ENCODE measurements at places on chromosomes 16 and 17.
A peak's percentile ranks its signal among the peaks of the same experiment; 100 is the strongest.

DNA sequence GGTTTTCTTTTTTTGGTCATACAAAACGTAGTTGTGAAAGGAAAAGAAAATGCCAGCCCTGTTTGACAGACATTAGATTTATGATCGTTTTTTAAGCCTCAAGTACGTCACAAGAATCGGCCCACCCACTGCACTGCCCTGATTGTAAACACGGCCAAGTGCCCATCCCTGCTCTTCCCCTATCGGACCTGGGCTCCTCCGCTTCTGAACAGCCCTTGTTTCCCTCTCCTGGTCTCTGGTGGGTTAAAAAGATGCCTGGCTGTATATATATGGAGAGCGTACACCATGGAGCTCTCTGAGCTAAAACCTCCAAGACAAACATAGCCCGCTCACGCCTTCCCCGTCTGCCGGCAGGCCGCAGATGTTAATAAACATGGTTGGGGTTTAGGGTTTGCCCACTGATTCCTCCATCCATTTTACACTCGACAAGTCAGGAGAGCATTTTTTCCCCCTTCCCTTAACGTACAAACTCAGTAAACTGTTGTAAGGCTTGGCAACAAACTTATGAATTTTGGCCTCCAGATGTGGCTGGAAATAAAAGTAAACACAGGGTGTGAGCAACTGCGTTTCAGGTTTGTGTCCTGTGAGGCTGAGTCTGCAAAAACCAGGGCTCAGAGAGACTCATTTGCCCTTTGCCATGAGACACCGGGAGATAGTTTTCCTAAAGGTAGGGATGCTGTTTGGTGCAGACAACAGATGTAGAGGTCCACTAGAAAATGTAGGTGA is 325.9 kb downstream of the SOX9 start:
- DNase-seq: no peak

DNA sequence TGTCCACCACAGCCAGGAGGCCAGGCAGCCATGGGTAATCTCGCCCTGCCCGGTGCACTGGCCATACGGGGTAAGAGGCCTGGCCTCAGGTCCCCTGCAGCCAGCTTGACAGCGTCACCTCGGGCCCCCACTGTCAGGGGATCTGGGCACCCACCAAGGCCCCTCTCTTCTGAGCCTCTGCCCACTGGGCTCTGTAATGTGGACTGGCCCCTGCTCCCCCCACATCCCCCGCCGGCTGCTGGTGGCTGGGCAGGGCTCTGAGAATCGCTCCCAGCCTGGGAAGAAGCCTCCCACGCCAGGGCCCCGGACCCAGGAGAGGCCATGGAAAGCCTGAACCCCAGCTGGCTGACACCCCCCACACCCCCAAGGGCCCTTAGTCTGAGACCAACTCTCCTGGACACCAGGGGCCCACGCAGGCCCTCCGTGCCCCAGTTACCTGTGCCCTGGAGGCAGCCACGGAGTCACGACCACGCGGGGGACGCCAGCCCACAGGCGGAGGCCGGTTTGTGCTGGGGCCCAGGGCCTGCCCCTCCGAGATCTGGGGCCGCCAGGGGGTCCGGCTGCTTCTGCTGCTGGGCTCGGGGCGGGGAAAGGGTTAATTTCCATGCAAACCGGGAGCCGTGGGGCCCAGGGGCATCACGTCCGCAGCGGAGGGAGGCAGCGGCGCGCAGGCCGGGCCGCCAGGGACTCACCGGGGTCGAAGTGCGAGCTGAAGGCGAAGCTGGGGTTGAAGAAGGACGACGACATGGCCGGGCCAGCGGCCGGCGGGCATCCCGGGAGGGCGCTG is at the start of gene PVALEF:
PVALEF (plus strand) TSS at position 262 of the 787 bp plus-strand sequence. CDS start 15,720 bp downstream, outside the sequence.
- no peak for DNase-seq

GRCh38 chr16:30184891-30185682 is 1.7 kb downstream of the CORO1A start:
- DNase-seq: no peak

DNA sequence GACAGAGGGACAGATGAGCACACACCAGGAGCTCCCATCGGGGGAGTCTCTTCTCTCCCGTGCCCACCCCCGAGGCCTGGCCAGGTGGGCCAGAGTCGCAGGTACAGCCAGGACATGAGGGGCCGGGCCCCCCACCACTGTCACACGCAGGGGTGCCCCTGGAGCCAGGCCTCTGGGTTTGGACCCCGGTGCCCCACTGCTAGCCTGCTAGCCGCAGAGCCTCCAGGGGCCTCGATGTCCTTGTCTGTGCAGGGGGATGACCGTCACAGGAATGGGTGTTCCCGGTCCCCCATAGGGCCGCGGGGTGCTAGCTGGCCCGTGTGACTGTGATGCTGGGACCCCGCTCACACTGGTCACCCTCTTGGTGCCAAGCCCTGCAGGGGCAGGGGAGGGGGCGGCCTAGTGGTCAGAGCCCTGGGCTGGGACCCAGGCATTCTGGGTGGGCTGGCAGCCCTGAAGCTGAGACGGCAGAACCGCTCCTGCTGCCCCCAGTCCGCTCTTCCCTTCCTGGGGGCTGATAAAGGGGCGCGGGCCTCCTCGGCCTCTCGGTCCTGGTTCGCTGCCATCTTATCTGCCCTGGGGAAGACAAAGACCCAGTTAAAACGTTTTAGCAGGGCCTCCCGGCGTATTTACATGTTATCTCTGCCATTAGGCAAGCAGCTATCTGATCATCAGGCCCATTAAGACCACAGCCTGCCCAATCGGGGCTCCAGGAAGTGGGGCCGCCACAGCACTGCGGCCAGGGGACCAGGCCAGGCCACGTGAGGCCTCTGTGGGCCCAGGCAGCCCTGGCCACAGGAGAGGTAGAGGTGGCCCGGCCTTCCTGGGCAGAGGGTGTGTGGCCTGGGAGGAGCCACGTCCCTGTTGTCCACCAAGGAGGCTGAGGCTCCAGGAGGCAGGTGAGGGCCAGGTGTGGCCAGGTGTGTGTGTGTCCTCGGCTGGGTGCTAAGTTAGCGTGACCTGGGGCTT is 57.2 kb upstream of the ZC3H18 start:
- no peak for DNase-seq

DNA sequence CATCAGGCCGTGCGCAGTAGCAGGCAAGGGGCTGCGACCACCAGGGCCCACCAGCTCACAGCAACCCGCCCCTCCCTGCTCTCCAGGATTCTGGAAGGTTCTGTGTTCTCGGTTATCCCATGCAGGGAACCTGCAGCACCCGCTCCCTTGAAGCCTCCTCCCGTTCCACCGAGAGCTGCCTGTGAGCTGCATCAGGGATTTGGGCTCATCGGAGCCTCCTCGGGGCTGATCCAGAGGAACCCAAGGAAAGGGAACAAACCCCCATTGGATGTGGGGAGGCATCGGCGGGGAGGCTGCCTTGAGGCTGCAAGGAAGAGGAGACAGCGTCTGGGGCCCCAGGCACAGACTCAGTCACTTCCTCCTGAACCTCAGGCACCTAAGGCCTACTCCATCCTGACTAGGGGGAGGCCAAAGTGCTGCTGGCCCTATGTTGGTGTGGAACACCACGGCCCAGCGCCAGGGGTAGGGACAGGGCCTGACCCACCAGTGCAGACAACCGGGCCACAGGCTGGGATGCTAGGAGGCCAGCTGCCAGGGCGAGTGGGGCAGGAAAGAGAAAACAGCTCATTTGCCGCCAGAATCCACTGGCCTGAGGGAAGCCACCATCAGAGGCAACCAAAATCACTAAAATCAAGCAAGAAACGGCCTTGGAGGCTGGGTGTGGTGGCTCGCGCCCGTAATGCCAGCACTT is 14.4 kb upstream of the LGALS3BP start:
- DNase-seq: peak; percentile 76

DNA sequence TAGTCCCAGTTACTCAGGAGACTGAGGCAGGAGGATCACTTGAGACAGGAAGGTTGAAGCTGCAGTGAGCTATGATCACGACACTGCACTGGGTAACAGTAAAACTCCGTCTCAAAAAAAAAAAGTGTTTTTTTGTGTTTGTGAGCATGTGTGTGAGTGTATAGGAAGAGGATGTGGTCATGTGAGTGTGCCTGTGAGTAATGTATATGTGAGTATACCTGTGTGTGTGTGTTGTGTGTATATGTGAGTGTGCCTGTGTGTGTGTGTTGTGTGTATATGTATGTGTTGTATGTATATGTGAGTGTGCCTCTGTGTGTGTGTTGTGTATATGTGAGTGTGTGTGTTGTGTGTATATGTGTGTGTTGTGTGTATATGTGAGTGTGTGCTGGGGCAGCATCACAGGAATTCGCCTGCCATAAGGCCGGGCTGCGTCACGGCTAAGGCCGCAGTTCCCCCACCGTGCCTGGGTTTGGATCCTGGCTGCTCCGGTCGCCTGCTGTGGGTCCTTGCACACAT is 21.4 kb upstream of the NPTX1 start:
- DNase-seq: no peak

- no peak for DNase-seq
These were observed 3.6 kb downstream of the SCRN2 start for GRCh38 chr17:47837401-47838039.

- no peak for DNase-seq
These were observed 79.2 kb downstream of the ARHGAP23 start for GRCh38 chr17:38507436-38507835.

- DNase-seq: no peak
These were observed 19.4 kb downstream of the PLCG2 start for GRCh38 chr16:81798311-81799137.

DNA sequence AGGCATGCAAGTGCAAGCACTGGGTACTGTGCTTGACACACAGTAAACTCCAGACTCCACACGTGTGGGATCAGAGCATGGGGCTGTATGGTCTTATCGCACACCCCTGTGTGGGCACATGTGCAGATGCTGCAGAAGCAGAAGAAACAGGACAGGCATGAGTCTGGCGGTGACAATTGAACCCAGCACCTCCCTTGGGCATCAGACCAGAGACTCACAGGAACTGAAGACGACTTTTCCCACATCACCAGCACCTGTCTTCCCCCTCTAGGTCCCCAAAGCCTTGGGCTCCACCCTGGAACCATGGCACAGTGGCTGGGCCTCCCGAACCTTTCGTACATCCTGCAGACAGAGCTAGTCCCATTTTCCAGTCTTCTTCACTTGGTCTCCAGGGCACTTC is 126.4 kb upstream of the CDH5 start:
- no peak for DNase-seq

GRCh38 chr17:2510559-2510958 is 1.1 kb downstream of the METTL16 start:
- DNase-seq: peak; percentile 56

GRCh38 chr16:19696961-19697360 is 21.1 kb downstream of the KNOP1 start:
- no peak for DNase-seq

GRCh38 chr17:73528679-73529078 is 115.6 kb downstream of the SDK2 start:
- DNase-seq: no peak

- no peak for DNase-seq
These were observed 32.1 kb upstream of the SLC38A8 start for GRCh38 chr16:84074721-84075120.

- DNase-seq: no peak
These were observed 8.8 kb upstream of the CEP112 start for GRCh38 chr17:66200685-66201092.

GRCh38 chr17:17904166-17905035 is 67.6 kb upstream of the SREBF1 start:
- no peak for DNase-seq

- no peak for DNase-seq
These were observed 917 bp downstream of the CTRL start for GRCh38 chr16:67930678-67931211.

GRCh38 chr16:70444249-70445063 is 5.6 kb upstream of the ST3GAL2 start:
- DNase-seq: no peak

DNA sequence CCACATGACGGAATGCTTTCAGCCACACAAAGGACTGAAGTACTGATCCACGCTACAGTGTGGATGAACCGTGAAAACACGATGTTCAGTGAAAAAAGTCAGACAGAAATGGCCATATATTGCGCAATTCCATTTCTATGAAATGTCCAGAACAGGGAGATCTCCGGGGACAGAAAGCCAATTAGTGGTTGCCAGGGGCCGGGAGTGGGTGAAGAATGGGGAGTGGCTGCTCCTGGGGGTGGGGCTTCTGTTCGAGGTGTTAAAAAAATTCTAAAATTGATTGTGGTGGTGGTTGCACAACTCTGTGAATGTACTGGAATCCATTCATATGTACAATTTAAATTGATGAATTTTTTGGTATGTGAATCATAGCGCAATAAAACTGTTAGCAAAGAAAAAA is 154.8 kb upstream of the HSBP1 start:
- DNase-seq: no peak

DNA sequence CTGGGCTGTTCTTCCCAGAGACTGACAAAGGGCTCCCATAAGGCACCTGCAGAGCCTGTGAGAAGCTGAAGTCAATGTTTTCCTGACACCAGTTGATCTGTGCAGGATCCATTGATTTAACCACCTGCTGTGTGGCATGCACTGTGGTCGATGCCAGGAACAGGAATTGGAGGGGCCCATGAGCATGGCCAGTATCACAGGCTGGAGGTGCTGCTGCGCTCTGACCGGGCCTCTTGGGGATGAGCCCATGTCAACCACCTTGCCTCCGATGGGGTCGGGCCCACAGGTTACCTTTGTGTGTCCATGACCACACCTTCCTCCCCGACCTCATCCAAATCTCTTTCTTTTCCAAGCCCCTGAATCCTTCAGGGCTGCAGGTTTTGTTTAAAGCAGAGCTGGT is 18.2 kb upstream of the STH start:
- DNase-seq: no peak

DNA sequence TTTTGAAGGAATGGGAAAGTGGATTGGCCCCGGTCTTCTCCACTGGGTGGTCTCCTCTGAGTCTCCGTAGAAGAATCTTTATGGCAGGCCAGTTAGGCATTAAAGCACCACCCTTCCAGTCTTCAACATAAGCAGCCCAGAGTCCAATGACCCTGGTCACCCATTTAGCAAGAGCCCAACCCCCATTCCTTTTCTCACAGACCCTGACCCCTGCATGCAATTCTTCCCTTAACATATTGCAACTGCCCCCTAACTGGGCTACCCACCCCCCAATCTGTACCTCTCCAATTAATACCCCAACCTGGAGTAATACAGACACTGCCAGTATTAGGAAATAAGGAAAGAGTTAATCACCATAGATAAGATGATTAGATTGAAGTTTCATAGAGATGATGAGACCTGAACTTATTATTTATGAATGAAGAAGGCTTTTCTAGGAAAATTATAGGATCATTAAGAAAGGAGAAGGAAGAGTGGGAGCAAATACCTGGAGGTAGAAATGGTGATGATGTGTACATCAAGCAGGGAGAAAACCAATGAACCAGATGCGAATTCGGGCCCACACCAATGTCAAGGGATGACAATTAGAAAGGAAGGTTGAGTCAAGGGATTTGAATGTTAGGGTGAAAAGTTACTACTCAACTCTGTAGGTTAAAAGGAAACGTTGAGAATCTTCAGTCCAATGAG is 2.4 kb downstream of the CCL2 start:
- no peak for DNase-seq

DNA sequence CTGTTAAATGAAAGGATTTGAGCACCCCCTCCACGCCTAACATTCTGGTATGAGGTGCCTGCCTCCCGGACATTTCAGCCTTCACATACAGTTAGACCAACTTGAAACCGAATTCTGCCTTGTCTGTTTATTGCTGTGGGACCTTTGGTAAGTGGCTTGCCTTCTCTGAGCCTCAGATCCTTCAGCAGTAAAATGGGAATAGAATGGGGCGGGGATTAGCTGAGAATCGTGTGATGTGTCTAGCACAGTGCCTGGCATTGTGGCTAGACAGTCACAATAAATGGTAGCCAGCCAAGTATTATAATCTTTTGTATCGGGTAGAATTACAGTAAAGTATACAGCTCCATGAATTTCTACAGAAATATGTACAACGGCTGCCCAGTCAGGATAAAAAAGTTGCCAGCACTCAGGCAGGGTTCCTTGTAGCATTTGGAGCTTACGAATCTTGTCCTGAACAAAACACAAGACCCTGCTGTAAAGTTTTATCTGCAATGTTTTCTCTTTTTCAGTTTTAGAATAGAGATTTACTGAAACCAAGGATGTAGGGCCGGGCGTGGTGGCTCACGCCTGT is 786 bp downstream of the TMC7 start:
- DNase-seq: no peak
